Activated naive CD4-positive, alpha-beta T cell (primary cell): ENCODE measurements at places on chromosomes 3 and 15.

GRCh38 chr15:51798281-51798680 lies 31.2 kb upstream of the TMOD3 start:
- no peak for DNase-seq

- no peak for DNase-seq
These were observed 15.1 kb downstream of the NTRK3 start for GRCh38 chr15:88241461-88241860.

DNA sequence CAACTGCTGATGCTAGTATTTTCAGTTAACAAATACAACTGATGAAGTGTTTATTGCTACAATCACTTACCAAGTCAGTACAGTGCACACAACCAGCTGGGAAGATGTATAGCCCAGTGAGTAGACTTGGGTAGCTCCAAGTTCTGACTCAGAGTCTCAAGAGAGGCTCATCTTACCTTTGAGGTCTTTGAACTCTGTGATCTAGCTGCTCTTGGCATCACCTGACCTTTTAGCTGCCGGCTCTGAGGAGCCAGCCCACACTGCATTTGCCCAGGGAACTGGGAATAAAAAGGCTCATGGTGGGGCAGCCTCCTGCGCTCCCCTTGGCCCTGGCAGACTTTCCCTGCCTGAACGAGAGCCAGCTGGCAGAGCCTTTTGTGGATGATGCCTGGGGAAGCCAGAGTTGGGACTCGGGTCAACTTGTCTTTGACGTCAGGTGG lies 82.6 kb downstream of the CEMIP start:
- DNase-seq, result no peak

DNA sequence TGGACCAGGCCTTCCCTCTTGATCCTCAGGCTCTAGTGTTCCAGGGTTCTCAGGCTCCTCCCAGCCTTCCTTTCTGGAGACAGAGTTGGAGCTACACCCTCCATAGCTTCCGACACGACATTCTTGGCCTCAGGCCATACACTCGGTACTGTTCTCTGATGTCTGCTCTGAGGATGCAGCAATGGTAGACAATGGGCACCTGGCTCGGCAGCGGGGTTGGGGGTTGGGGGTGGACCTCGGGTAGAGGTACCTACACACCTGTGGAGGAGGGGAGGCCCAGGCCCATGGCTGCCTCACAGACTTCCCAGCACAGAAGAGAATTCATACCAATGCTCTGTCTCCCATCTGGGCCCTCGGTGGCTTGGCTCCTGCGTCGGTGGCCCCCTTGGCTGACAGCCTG lies 21.4 kb downstream of the CCDC13 start:
- DNase-seq, result no peak

DNA sequence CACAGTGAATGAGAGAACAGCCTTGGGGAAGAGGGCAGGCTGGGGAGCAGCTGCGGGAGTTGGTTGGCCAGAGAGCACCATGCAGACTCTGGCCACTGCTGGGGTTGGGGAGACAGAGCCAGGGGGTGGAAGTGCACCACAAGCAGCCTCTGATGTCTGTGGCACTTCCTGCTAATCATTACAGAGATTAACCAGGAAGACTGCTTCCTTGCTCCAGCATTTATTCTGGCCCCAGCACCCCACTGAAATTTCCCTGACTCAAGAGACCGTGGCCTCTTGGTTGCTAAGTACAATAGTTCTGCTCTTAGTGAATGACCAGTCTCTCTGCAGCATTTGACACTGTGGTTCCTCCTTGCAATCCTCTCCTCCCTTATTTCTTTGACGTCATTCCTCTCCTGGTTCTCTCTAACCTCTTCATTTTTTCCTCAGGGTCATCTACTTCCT lies 266.2 kb upstream of the ROPN1 start:
- DNase-seq, result no peak

DNA sequence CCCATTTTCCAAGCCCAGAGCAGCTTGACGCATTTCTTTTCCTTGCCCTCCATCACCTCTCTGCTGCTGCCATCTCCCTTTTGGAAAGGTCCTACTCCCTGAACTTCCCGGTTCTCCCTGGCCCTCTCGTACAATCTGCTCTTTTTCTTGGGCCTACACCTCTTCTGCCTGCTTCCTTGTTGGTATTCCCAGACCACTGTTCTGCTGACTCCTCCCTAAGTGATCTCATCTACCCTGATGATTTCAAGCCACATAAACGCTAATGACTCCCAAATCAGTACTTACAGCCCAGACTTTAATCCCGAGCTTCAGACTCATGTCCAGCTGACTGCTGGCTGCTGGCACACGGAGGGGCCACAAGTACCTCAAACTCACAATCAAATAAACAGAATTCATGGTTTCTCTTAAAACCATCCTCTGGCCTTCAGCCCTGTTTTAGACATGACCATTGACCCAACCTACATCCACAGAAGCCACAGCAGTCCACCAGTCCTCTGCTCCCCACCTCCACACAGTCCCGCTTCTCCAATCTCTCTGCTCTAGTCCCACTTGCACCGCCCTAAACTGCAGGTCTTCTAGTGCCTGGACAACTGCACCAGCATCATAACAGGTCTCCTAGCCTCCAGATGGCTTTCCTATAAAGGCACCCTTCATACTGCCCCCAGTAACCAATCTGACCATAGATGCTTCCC lies 57.6 kb downstream of the AAGAB start:
- no peak for DNase-seq

DNA sequence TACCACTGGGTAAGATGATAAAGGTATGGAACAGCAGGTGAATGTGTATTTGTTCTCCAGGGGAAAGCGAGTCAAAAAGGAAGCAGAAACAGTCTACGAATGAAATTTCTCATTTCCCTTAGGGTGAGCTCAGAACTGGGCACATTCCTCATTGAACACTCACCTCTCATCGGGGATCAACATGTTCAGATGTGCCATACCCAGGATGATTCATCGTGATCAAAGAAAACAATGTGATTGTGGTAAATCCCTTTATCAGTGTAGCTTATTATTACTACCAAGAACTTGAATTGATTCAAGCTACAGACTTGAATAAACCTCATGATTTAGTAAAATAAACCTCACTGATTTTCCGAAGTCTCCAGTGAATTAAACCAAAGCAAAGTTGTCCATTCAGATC lies 72.1 kb downstream of the GJD2 start:
- DNase-seq, result no peak
